ENCODE measurements at places on chromosomes 6 and 20.

- no peak for DNase-seq
Observed at GRCh38 chr6:107402533-107402932, 56.8 kb downstream of the PDSS2 start.

- DNase-seq, result no peak
Observed at GRCh38 chr6:14066782-14067406, 50.7 kb upstream of the CD83 start.

DNA sequence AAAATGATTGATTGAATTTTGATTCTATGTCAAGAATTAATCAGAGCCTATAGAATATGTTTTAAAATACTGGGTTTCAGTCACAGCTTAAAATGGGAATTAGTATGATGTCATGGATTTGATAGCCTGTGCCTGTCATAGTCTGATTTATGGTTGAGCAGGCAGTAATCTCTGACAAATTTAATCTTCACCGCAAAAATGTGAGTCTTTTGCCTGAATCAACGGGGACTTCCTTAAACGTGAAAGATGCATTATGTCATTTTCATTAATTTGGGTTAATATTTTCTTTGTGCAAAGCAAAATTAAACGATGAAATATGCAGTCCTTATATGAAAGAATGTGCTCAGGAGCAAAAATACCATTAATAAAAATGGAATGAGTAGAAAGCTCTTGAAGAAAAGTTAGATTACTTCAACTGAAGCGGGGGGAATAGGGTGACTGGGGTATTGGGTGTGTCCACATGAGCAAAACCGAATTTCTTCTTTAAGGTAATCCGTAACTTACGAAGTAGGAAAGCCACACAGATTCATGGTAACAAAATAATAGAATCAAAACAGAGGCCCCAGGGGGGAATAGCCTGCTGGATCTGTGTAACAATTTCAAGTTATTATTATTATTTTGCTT, 339.6 kb upstream of the NOX3 start:
- DNase-seq, result no peak

DNA sequence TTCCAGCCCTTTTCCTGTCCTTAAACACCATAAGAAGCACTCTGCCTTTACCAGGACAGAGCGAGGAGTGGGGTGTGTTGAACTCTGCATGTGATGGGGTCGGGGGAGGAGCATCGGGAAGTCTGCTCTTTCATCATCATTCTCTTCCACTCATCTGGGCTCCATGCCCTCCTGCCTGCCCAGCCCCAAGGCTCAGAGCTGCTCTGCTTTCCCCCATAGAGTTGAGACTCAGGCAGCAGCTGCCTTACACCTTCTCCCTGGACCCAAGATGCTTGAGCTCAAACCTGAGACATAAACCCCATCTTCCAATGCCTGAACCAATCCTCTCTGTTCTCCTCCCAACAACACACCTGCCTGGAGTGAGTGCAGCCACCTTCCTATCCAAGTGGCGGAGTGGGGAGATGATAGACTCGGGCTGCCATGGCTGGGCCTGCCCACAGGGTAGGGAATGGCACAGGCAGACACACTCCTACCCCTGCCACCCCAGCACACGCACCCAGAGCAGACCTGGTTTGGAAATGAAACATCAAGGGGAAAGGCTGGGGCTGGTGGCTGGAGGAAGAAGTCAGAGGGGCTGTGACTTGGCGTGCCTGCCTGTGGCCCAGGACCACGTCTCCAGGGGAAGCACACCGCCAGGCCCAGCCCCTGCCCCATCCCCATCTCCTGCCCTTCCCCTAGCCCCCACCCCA, 28.4 kb downstream of the TFEB start:
- DNase-seq, result no peak

- peak; percentile 38 for DNase-seq
Observed at GRCh38 chr6:13336553-13336952, 8.2 kb upstream of the TBC1D7 start.

DNA sequence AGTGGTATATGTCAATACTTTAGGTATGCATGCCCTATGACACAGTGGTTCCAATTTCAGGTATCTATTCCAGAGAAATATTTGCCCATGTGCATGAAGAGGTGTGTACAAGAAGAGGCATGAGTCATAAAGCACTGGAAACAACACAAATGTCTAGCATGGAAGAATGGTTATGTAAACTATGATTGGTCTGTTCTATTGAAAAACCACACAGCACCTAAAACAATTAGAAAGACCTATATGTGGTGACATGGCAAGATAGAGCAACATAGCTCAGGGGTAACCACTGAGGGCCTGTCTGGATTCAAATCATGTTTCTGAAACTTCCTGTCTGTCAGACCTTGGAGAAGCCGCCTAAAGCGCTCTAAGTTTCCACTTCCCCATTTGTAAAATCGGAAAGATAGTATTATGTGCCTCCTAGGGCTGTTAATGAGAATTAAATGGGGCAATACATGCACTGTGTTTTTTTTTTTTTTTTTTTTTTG, 76.0 kb upstream of the SHLD1 start:
- DNase-seq, result no peak

DNA sequence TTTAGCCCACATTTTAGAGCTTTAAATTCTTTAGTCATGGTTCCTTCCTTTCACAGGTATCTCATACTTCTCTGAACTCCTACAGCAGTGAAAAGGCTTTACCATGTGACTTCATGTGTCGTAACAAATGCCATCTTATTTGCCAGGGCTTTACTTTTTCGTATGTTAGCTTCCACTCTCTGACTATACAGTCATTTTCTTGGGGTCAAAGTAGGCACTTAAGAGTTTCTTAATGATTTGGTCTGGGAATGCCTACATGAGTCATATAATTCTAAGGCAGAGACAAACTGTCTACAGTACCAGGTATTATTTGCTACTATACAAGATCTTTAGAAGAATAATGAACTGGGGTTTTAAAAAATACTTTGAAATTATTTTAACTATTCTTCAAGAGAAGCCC, 15.0 kb downstream of the RAB23 start:
- DNase-seq, result no peak

GRCh38 chr6:41284726-41285125, 1.8 kb downstream of the TREM1 start:
- no peak for DNase-seq

- no peak for DNase-seq
Observed at GRCh38 chr20:40156600-40157317, 532.3 kb downstream of the MAFB start.

DNA sequence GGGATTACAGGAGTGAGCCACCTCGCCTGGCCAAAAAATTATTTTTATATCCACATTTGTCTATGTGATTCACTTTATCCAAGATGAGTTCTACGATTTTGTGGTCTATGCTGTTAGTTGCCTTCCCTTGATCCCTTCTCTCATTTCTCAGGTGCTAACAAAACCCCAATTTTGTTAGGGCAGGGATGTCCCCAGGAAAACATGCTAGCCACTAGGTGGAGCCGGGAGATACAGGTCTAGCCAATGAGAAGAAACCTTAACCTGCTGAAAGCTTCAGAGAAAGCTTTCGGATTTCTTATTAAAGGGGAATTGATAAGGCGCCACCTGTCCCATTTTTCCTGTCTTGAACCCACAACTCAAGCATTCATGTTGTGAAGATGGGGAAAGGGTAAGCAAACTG, 167.4 kb upstream of the OLIG3 start:
- DNase-seq, result peak; percentile 15

GRCh38 chr6:111753573-111753972, 119.7 kb downstream of the FYN start:
- DNase-seq, result no peak

DNA sequence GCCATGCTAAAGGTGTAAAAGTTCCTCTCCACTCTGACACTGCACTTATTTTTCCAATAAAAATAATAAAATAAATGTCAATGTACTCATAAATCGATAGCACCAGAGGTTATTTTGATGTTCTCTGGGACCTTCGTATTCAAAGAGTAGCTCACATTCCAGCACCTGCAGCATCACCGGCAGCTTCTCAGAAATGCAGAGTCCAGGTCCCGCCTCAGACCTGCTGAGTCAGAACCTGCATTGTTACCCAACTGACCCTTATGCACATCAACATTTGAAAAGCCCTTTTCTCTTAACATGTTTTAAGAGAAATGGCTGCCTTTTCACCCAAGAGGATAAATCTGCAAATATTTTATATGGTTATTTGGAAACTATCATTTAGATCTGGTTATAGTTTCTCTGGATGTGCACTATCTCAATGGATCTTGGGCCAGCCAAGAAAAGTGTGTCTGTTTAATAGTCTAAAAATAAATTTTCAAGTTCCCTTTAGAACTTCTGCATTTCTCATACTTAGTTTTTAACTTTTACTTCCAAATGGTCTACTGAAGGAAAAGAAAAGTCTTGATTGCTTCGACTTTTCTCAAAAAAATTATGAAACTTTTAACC, 216.2 kb upstream of the PRDM1 start:
- no peak for DNase-seq

DNA sequence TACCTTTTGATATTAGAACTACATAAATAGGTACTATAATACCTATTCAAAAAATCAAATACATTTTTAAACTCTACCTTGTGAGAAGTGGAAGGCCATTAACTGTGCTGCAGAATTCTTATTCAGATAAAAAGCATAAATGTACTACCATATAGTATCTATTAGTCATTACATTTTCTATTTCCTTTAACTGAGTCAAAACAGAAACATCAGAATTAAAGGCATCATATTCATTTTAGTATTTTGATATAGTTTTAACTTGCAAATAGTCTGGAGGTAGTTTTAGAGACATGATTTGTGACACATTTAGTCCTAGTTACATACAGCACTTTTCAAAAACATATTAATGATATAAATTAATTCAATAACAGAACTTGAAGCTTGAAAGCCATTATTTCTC, 39.9 kb upstream of the TAB2 start:
- DNase-seq, result no peak

- DNase-seq, result no peak
Observed at GRCh38 chr6:13358511-13358910, 30.2 kb upstream of the TBC1D7 start.

- DNase-seq, result no peak
Observed at GRCh38 chr6:147530132-147531060, 21.9 kb downstream of the SAMD5 start.

GRCh38 chr6:11363881-11364576, 131.6 kb upstream of the NEDD9 start:
- DNase-seq, result peak; percentile 59

DNA sequence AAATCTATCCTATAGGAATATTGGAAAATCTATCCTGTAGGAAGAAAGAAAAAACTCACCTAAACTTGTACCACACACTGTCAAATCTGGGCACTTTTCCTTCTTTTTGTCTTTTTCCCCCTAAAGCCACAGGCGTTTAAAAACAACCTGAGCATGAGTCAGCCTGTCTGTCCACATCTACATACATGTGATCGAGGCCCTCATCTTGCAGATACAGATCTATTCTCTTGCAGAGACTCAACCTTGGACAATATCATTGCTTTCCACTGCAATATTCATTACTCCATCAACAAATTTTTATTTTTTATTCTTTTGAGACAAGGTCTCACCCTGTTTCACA, 95.9 kb upstream of the IYD start:
- no peak for DNase-seq

DNA sequence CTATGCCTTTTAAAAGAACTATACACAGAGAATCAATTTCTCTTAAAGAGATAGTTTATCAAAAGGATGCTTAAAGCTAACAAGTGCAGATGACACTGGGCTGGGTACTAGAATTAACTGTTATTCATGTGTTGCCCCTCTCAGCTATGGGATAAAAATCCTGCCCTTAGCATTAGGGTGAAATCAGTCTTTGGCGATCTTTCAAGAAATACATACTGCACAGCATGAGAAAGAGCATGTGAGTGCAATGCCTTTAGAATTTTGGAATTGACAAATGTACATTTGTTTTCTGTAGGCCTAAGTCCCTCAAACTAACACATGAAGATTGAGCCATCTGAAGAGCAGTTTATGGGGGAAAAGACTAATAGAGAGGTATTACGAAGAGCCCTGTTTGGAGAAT, 115.4 kb downstream of the ZFP64 start:
- no peak for DNase-seq

DNA sequence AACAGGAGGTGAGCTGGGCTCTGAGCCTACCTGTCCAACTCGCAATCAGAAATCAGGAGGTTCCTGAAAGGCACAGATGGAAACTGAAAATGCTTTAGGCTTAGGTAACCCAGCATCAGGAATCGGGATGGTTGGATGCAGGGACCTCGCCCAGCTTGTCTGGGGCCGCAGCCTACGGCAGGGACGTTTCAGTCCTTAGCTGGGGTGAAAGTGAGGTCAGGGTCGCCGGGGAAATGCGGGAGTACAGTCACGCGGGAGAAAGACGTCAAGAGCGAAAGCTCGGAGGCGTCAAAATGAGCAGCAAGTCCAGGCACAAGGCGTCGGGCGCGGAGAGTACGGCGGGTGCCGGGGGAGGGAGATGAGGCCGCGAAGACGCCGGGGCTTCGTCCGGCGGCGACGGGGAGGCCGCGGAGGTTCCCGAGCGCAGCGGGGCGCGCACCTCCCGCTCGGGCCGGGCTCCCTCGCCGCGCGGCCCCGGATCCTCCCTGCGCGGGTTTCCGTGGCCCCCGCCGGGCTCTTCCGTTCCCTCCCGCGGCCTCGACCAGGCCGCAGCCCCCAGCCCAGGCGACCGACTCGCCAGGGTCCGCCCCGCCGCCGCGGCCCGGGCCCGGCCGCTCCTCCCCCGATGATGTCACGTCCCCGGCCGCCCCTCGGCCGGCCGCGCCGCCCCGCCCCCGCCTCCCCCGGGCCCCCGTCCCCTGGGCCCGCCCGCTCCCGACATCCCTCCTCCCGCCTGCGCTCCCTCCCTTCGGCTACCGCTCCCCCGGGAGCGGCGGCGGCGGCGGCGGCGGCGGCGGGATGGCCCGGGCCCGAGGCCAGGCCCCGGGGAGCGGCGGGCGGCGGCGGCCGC, at the start of gene EBF4:
EBF4 (plus strand) TSS at position 745 of the 850 bp plus-strand sequence. CDS start 866 bp downstream, outside the sequence.
- no peak for DNase-seq

GRCh38 chr6:37657112-37657886, 40.4 kb downstream of the MDGA1 start:
- DNase-seq, result no peak

- DNase-seq, result no peak
Observed at GRCh38 chr20:34886122-34886521, 9.7 kb downstream of the ACSS2 start.

- no peak for DNase-seq
Observed at GRCh38 chr6:161489626-161490306, 215.9 kb upstream of the AGPAT4 start.

DNA sequence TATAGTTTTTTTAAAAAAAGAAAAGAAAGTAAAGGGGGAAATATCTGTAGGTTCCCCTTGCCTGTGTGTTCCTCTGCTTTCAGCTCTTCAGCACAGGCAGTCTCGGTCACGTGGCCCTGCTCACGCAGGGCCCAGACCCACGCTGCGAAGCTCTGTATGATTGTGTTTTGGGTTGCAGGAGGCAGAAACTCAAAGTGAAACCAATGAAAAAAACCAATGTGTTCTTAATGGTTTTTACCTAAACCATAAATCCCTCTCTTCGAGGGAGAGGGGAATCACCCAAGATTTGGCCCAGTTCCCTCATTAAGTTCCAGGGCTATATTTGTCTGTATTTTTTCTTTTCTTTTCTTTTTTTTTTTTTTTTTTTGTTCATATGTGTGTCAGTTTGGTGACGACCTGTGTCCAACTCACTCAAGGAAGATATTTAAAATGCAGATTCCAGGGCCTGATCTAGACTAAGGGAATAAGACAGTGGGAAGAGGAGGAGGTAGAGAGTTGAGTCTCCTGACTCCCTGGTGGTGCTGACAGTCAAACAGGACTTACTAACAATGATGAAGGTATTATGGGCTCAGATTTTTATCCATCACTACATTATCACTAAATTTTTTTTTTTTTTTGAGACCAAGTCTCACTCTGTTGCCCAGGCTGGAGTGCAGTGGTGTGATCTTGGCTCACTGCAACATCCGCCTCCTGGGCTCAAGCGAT, 33.8 kb upstream of the RREB1 start:
- peak; percentile 58 for DNase-seq

Measured in activated T-helper 9 cell treated with anti-CD3 and anti-CD28 coated beads, Interleukin-2, amount 50 U/mL, for 16 hours (primary cell).